Glutamatergic neuron (in vitro differentiated cells): ENCODE measurements at places on chromosomes 6 and 20.
A peak's percentile ranks its signal among the peaks of the same experiment; 100 is the strongest.

GRCh38 chr6:3270258-3270657 lies 11.5 kb downstream of the PSMG4 start:
- peaks cover 8% of the 10 kb centered on the region for H3K36me3 ChIP-seq
- H3K4me3 ChIP-seq, result no peak overlapping the region
- peaks cover 11% of the 10 kb centered on the region for H3K4me1 ChIP-seq
- H3K27ac ChIP-seq, result no peak overlapping the region
- no peak for DNase-seq

- H3K27me3 ChIP-seq, result peaks cover 9% of the 10 kb centered on the region
- no peak for DNase-seq
- H3K36me3 ChIP-seq, result peaks cover 10% of the 10 kb centered on the region
- H3K4me1 ChIP-seq, result peaks cover 50% of the 10 kb centered on the region
- H3K27ac ChIP-seq, result peak overlapping the region; percentile 90
These were observed 167.8 kb downstream of the JARID2 start for GRCh38 chr6:15413466-15414234.

DNA sequence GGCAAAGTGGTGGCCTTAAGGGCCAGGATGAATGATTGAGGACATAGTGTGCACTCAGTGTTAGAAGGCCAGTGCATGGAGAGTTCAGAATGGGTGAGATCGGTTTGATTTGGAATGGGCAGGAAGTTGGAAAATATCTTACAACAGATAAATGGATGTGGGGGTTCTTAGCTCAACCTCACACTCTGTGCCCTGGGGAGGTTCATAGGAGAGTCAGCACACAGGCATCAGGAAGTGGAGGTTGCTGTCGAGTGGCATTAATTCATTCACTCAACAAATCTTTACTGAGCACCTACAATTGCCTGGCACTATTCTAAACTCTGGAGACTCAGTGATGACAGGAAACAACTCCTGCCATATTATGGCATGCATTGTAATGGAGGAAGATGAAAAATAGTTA lies 313.7 kb upstream of the SUPT3H start:
- H3K27ac ChIP-seq, result no peak overlapping the region
- peaks cover 2% of the 10 kb centered on the region for H3K4me1 ChIP-seq
- H3K4me3 ChIP-seq, result no peak overlapping the region
- no peaks in the 10 kb centered on the region for H3K27me3 ChIP-seq
- DNase-seq, result no peak

DNA sequence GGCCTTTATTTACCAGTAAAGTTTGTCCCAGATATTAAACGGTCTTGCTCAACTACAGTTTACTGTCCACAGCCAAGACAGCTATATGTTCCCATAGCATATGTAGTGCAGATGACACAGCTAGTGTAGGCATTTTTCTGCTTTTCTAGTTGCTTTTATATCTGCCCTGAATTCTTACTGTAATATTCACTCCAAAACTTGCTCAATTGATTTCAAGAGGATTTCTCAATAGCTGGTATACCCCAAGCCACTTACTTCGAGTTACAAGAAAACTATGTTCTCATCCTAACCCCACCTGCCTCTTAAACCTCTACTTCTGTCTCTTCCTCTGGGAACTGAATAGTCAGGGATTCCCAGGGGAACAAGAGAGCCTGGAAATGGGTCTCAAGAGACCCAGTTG lies 18.9 kb upstream of the ROS1 start:
- DNase-seq, result no peak
- no peaks in the 10 kb centered on the region for H3K27me3 ChIP-seq
- no peaks in the 10 kb centered on the region for H3K36me3 ChIP-seq

GRCh38 chr6:111605100-111605751 lies 452 bp downstream of the TRAF3IP2 start:
- no peak for DNase-seq
- no peak overlapping the region for H3K27ac ChIP-seq
- peak overlapping the region; percentile 71 for H3K4me3 ChIP-seq
- H3K4me1 ChIP-seq, result peaks cover 34% of the 10 kb centered on the region
- no peaks in the 10 kb centered on the region for H3K36me3 ChIP-seq

- no peak overlapping the region for H3K4me3 ChIP-seq
- no peaks in the 10 kb centered on the region for H3K27me3 ChIP-seq
These were observed 77.7 kb downstream of the TMEM170B start for GRCh38 chr6:11615214-11615602.
